ENCODE measurements at places on chromosomes 3 and 15. TPM values are rescaled to one million over a fixed set of nuclear protein-coding genes. Genes with fewer than 3 reads are reported as not detected.

- no peak for ATAC-seq
Measured at GRCh38 chr3:45535665-45536064, 58.9 kb upstream of the LIMD1 start.

GRCh38 chr3:89644716-89645115 is 537.3 kb downstream of the EPHA3 start:
- ATAC-seq: no peak

- ATAC-seq: no peak
Measured at GRCh38 chr3:106759731-106760130, 617.5 kb upstream of the CCDC54 start.

DNA sequence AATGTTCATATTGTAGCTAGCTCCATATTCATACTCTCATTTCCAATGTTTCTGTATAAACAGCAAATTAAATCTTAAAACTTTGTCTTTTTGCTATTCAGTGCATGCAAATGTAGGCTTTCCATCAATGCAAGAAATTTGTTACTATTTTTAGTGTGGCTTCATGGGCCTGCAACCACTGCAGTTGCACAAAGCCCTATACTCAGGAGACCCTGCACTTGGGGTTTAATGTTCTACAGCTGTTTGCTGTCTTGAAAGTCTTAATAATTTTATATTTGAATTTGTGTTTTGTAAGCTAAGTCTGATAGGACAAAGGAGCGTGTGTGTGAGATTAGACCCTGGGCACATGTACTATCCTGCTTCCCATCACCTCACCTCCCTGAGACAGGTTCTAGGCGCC is 9.6 kb downstream of the PYDC2 start:
- no peak for ATAC-seq

- no peak for ATAC-seq
Measured at GRCh38 chr15:70399204-70399603, 301.5 kb upstream of the TLE3 start.

DNA sequence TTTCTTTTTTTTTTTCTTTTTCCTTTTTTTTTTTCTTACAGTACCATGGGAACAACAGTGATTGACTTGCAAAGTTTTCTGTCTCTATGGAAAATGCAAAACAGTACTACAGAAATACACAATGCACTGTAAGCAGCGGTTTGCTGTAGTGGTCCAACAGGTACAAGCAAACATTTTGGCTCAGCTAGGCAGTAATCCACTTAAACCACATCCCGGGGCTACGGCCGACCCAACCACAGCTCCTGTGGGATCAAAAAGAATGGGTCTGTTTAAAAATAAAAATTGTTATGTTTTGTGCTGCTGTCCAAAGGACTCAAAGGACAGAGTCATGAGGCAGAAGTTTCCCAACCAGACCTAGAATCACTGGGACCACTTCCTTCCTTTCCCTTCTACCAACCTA is 667.1 kb upstream of the ADAMTS9 start:
- ATAC-seq: no peak

- ATAC-seq: no peak
Measured at GRCh38 chr3:38038447-38038911, 529 bp upstream of the DLEC1 start.

DNA sequence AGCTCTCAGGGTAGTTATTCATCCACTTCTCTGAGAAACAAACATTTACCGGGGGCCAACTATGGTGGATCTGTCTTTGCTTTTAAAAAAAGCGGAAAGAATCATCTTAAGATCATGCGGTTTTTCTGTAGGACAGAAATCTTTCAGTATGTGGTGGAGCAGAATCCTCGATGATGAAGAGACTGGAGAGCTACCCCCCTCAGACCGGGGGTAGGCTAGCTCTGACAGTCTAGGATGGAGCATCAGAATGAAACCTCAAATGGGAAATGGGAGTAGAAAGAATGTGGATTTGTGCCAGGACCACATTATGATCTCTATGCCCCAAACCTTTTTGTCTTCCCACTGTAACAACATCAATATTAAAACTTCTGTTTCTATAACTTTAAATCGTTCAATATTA is 30.3 kb downstream of the TPRG1 start:
- ATAC-seq: no peak

GRCh38 chr3:125357837-125358236 is 17.3 kb downstream of the ZNF148 start:
- no peak for ATAC-seq

Gene ALPK3
- total RNA-seq: 0.32 TPM
